A549 treated with Hydrocortisone at 1 μM for 4 hours (cell line): ENCODE measurements at places on chromosomes 11 and 22. TPM values are rescaled to one million over a fixed set of nuclear protein-coding genes. Genes with fewer than 3 reads are reported as not detected.

Gene CUL5
- 6.7 to 9.7 TPM (median 9.5 TPM) in 5 replicates for total RNA-seq

Gene CNTF
- total RNA-seq = 0.92 to 1.5 TPM (median 1.3 TPM) in 5 replicates

Gene UPK3A
- total RNA-seq = not detected in 5 replicates

Gene SLC22A25
- total RNA-seq = not detected in 5 replicates

Gene APOA5
- not detected in 5 replicates for total RNA-seq

Gene RAB1B
- total RNA-seq = 132 to 146 TPM (median 141 TPM) in 5 replicates

Gene ZP1
- 0.14 to 0.46 TPM (median 0.28 TPM) in 5 replicates for total RNA-seq
